ENCODE measurements at places on chromosomes 1 and 21. TPM values are rescaled to one million over a fixed set of nuclear protein-coding genes. Genes with fewer than 3 reads are reported as not detected.

DNA sequence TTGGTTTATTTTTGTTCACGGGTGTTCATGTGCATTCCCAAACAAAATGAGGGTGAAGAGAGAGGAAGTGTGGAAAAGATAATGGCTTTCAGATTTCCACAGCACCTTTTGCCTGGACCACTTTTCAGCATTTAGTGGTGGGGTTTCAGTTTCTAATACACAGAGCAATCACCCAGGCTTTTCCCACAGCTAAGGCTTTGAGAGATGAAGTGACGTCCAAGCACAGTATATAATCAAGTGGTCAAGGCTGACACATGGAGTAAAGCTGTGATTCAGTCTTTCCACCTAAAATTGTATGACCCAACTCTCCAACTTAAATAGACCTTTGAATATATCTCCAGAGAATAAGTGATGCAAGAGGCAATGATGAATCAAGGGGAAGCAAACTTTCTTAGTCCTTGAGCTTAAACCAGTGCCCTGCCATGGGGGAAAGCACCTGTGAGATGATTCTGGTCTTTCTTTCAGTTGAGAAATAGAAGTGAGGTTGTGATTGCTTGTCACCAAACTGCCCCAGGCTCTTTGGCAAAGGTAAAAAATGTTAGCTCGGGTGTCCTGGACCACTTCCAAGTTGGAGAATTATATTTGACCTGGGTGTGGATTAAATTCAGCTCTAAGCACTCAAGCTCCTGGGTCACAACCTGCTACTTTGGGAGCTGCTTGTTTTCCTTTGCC lies 2.4 kb upstream of the PIK3R3 start:
- H3K27ac ChIP-seq: no peak overlapping the region
- H3K36me3 ChIP-seq: peaks cover 6% of the 10 kb centered on the region
- H3K4me3 ChIP-seq: no peak overlapping the region
- H3K4me1 ChIP-seq: peaks cover 42% of the 10 kb centered on the region

- H3K27ac ChIP-seq: no peak overlapping the region
- H3K4me1 ChIP-seq: no peaks in the 10 kb centered on the region
- no peak for DNase-seq
- no peak overlapping the region for H3K4me3 ChIP-seq
- H3K36me3 ChIP-seq: peaks cover 6% of the 10 kb centered on the region
These were observed 22.2 kb upstream of the LRRC3 start for GRCh38 chr21:44432841-44433790.

DNA sequence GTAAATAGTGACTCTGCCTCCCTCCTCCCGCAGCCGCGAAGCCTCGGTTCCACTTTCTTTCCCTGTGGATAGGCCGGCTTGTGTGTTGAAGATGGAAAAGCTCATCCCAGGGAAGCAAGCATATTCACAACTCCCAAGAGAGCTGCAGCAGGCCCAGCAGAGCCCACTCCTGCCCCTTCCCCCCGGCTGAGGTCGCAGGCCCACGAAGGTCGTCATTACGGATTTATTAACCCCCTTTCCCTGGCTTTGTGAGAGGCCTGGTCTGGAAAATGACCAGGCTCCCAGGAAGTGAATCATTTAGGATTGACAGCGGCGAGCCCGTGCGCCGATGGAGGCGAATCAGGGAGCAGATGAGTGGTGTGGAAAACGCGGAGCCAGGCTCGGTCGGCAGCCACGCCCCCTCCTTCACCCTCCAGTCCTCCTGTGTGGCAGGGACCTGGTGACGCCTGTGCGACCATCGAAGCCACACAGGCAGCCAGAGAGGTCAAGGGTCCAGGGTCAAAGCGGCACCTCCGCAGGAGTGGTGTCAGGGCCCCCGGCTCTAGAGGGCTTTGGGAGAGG lies 93.4 kb downstream of the PRDM16 start:
- no peaks in the 10 kb centered on the region for H3K27me3 ChIP-seq
- no peak for DNase-seq
- H3K36me3 ChIP-seq: no peaks in the 10 kb centered on the region
- no peak overlapping the region for H3K4me3 ChIP-seq
- no peak overlapping the region for H3K27ac ChIP-seq

DNA sequence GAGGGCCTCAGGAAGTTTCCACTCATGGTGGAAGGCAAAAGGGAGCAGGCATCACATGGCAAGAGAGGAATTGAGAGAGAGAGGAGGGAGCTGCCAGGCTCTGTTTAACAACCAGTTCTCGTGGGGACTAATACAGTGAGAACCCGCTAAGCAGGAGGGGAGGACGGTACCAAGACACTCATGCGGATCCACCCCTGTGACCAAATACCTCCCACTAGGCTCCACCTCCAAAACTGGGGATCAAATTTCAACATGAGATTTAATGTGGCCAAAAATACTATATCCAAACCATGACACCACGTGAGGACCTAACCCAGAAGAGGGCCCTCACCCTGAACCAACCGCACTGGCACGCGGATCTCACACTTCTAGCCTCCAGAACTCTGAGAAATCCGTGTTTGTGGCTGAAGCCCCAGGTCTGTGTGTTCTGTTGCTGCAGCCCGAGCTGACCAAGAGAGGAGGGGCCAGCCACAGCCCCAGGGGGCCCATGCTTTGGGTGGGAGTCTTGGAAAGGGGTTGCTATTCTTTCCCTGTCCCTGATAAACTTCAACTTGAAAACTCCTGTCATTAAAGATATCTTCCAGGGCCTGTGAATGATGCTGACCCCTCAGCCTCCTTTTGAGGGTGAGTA lies 32.0 kb downstream of the TRIM67 start:
- H3K4me3 ChIP-seq: no peak overlapping the region
- no peaks in the 10 kb centered on the region for H3K36me3 ChIP-seq
- DNase-seq: no peak
- no peaks in the 10 kb centered on the region for H3K27me3 ChIP-seq
- H3K4me1 ChIP-seq: no peaks in the 10 kb centered on the region

- peaks cover 14% of the 10 kb centered on the region for H3K4me1 ChIP-seq
- H3K36me3 ChIP-seq: no peaks in the 10 kb centered on the region
- H3K27ac ChIP-seq: no peak overlapping the region
- H3K27me3 ChIP-seq: peaks cover 22% of the 10 kb centered on the region
- no peak overlapping the region for H3K4me3 ChIP-seq
These were observed 181.1 kb downstream of the DYRK1A start for GRCh38 chr21:37547615-37548200.

DNA sequence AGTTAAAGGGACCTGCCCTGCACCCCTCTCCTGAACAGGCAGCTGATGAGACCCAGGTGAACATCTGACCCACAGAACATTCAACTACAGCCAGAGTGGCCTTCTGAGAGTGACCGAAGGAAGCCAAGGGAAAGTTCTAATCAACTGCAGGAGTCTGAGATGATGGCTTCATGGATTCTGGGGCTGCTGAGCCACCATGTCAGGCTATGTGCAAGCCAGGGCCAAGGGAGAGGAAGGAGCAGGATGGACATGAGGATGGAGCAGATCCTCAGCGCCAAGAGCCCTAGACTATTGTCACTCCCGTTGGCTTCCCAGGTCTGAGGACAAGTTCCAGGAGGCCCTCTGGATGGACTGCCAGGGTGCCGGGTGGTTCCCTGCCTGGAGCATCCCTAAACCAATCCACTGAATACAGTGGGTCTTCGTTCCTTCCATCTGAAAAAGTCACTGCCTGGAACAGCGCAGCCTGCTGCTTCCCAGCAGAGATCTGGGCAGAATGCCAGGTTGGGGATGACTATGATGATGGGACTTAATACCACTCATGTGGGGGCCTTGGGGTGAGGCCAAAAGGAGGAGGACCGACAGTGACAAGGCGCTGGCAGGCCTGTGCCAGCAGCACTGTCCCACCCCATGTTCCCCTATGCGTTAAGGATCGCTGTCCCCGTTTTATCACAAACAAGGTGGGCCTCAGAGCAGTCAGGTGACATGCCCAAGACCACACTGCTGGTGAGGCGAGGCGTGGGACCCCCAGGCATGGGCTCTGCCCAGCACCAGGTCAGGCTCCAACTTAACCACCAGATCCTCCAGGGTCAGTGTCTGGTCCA lies 19.8 kb downstream of the SPOCD1 start:
- no peak overlapping the region for H3K4me3 ChIP-seq
- no peak for DNase-seq
- peaks cover 11% of the 10 kb centered on the region for H3K4me1 ChIP-seq
- H3K27ac ChIP-seq: no peak overlapping the region

DNA sequence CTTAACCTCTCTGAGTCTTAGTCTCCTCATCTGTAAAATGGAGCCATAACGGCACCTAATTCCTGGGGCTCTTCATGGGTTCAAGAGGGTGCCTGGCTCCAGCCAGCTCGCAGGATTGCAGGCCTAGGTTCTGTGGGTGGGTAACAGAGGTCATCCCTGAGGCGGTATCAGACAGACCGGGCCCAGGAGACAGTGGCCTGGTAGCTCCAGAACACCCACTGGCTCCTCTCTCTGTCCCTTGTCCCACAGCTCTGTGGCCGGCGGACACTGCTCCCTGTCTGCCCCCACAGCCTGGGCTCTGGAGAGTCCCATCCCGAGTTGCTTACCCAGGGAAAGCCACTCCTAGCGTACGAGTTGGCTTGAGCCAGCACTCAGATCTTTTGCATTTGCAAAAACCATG lies 150.3 kb downstream of the PEX14 start:
- no peaks in the 10 kb centered on the region for H3K27me3 ChIP-seq
- no peak overlapping the region for H3K27ac ChIP-seq
- no peak for DNase-seq
- H3K36me3 ChIP-seq: no peaks in the 10 kb centered on the region
- H3K4me3 ChIP-seq: no peak overlapping the region

DNA sequence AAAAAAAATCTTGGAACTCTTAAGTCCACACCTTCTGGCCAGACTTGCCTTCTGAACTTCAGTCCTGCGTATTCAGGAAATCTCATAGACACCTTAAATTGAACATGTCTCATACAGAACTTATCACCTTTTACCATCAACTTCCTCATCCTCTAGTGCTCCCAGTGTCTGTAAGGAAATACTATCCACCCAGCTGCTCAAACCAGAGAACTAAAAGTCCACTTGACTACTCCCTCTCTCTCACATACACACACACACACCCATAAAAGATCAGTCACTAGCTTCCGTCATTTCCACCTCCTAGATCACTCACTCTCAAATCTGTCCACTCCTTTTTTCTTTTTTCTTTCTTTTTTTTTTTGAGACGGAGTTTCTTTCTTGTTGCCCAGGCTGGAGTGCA lies 10.9 kb upstream of the CAP1 start:
- H3K36me3 ChIP-seq: no peaks in the 10 kb centered on the region
- H3K27me3 ChIP-seq: no peaks in the 10 kb centered on the region
- no peak overlapping the region for H3K27ac ChIP-seq
- H3K4me1 ChIP-seq: peaks cover 20% of the 10 kb centered on the region
- DNase-seq: no peak

- no peak for DNase-seq
These were observed 59.5 kb downstream of the CASZ1 start for GRCh38 chr1:10736634-10737586.

GRCh38 chr21:32135401-32136363 lies 143.2 kb downstream of the MIS18A start:
- H3K4me3 ChIP-seq: no peak overlapping the region
- DNase-seq: no peak
- no peaks in the 10 kb centered on the region for H3K4me1 ChIP-seq
- no peaks in the 10 kb centered on the region for H3K36me3 ChIP-seq
- H3K27me3 ChIP-seq: peaks cover 12% of the 10 kb centered on the region
- H3K27ac ChIP-seq: no peak overlapping the region

DNA sequence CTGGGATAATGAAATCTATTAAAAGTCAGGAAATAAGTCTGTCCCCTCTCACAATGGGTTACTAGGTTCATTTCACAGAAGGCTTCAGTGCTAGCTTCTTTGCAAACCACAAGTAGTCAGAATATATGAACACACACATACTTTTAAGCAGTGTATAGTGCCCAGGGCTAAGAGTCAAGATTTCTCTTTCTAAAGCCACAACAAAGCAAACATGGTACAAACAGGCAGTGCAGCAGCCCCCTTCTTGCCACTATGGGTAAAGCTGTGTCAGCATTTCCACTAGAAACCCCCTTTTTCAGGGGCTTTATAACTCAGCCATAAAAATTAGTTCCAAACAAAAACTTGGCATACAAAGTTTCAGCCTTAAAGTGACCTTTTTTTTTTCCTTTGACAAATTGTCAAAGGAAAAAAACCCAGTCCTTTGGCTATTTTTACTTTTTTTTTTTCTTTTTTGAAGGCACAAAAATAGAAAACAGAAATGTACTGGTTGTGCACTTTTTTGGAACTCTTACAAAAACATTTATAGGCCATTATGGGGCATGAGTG lies 315.4 kb downstream of the LMO4 start:
- H3K4me1 ChIP-seq: no peaks in the 10 kb centered on the region
- no peaks in the 10 kb centered on the region for H3K36me3 ChIP-seq
- no peak for DNase-seq
- H3K4me3 ChIP-seq: no peak overlapping the region
- H3K27ac ChIP-seq: no peak overlapping the region

DNA sequence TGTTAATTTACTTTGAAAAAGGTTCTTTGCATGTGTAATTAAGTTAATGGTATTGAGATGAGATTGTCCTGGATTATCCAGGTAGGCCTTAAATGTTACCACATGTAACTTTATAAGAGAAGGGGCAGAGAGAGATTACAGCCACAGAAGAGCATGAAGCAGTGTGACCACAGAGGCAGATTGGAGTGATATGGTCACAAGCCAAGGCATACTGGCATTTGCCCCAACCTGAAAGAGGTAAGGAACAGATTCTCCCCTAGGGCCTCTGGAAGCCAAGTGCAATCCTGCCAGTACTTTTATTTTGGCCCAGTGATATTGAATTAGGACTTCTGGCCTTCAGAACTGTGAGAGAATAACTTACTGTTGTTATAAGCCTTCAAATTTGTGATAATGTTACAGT lies 23.0 kb downstream of the RNF2 start:
- no peak overlapping the region for H3K4me3 ChIP-seq
- no peak for DNase-seq
- no peaks in the 10 kb centered on the region for H3K36me3 ChIP-seq
- H3K4me1 ChIP-seq: peaks cover 11% of the 10 kb centered on the region

GRCh38 chr1:171206978-171207355 lies 21.9 kb downstream of the FMO2 start:
- no peaks in the 10 kb centered on the region for H3K4me1 ChIP-seq
- H3K27me3 ChIP-seq: peaks cover 34% of the 10 kb centered on the region
- no peaks in the 10 kb centered on the region for H3K36me3 ChIP-seq

- no peak overlapping the region for H3K4me3 ChIP-seq
- H3K27me3 ChIP-seq: no peaks in the 10 kb centered on the region
- H3K27ac ChIP-seq: no peak overlapping the region
- no peaks in the 10 kb centered on the region for H3K4me1 ChIP-seq
- no peak for DNase-seq
These were observed 27.0 kb downstream of the DNM3 start for GRCh38 chr1:171868217-171868803.

- H3K4me3 ChIP-seq: no peak overlapping the region
- H3K4me1 ChIP-seq: no peaks in the 10 kb centered on the region
- H3K36me3 ChIP-seq: no peaks in the 10 kb centered on the region
- no peak overlapping the region for H3K27ac ChIP-seq
- DNase-seq: no peak
- H3K27me3 ChIP-seq: peaks cover 22% of the 10 kb centered on the region
These were observed 35.4 kb downstream of the CSMD2 start for GRCh38 chr1:34129630-34130029.

LCA5L gene
- not detected for total RNA-seq

CFAP141 gene
- total RNA-seq: not detected

PKLR gene
- not detected for total RNA-seq

SELP gene
- 3.6 TPM for total RNA-seq

RAB25 gene
- 0.95 TPM for total RNA-seq

TNFSF4 gene
- 2.4 TPM for total RNA-seq

UBXN10 gene
- 0.91 TPM for total RNA-seq

TGFB2 gene
- total RNA-seq: not detected

Measured in activated T-cell treated with anti-CD3 and anti-CD28 coated beads, Interleukin-2, amount 50 U/mL, for 72 hours (primary cell).